Lower leg skin (tissue), 4 donors: ENCODE measurements at places on chromosomes 1 and 21. TPM values are rescaled to one million over a fixed set of nuclear protein-coding genes. Genes with fewer than 3 reads are reported as not detected.

The SIKE1 gene
- 57.1 TPM for total RNA-seq

The RNF220 gene
- total RNA-seq, result 122 TPM

- DNase-seq, result no peak
Observed at GRCh38 chr1:232667778-232668165, 37.8 kb upstream of the SIPA1L2 start.

The BRDT gene
- total RNA-seq, result not detected

DNA sequence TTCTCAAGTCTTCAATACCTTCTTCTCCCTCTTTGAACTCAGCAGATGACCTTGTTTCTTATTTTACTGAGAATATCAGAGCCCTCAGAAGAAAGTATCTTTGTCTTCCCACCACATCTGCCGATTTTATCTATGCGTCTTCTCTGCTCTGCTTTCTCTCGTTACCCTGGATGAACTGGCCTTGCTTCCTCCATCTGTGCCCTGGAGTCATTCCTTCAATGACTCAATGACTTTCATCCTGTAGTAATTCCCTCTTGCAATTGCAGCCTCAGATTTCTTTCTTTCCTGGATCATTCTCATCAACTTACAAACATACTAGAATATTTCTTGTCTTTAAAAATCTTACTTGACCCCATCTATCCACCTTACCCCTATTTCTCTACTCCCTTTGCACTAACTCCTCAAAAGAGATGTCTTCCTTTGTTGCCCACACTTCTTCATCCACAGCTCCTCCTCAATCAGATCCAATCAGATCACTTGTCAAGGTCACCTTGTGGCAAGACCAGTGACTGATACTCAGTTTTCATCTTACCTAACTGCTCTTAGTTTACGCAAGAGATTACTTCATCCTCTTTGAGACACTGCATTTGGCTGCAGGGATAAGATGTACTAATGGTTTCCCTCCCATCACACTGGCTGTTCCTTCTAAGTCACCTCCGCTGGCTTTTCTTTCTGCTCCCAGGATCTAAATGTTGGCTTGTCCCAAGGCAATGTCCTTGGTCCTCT lies 8.2 kb upstream of the TGFBR3 start:
- no peak for DNase-seq

DNA sequence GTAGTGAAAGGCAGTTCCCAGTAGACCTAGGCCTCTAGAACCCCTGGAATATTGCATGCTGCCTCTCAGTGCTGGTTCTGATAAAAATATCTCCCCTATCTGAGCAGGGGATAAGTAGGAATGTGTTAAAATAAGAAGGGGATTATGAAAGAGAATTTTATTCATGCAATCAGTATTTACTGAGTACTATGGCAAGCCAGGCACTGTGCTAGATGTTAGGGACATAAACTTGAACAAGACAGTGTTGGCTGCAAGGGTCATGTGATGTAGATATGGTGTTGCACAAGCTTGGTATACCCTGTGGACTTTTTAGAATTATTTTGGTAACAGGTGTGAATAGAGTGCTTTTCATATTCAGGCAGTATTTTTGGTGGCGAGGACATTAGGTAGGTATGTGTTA lies 23.6 kb downstream of the NOS1AP start:
- no peak for DNase-seq

- DNase-seq, result no peak
Observed at GRCh38 chr1:33261344-33261743, 5.1 kb downstream of the ZNF362 start.

- no peak for DNase-seq
Observed at GRCh38 chr1:77081834-77082233, 137.4 kb downstream of the PIGK start.

The LAMB3 gene
- 181 TPM for total RNA-seq

DNA sequence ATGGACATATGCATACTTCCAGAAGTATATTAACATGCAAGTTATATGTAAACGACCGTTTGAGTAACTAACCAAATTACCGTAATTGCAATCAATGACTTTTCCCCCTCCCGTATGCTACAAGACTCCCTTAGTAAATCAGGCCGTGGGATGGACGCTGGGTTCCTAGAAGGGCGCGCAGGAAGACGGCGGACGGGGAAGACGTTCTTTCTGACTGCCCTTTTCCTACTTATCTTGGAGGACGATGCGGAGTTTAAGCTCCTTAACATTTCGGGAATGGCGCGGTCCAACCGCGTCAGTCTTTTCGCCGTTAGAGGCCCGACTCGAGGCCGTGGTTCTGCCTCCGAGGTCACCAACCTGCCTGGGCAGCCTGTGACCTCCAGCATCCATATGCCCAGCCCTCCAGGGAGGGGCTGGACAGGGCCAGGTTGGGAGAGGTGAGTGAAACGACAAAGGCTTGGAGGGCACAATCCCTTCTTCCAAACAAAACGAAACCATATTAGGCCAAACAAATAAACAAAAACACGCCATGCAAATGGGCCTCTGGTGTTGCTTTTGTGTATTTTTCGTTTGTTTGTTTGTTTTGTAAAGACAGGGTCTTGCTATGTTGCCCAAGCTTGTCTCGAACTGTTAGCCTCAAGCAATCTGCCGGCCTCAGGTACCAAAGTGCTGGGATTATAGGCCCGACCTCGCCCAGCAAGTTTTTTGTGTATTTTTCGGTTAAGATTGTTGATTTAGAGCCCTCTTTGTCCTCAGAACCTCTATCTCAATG lies 873 bp upstream of the PI4KB start:
- no peak for DNase-seq
